ENCODE measurements at places on chromosomes 2 and 18. TPM values are rescaled to one million over a fixed set of nuclear protein-coding genes. Genes with fewer than 3 reads are reported as not detected.

GRCh38 chr2:122022531-122022930, 267.1 kb downstream of the TSN start:
- DNase-seq, result no peak

GRCh38 chr18:45049578-45050319, 369.1 kb downstream of the SETBP1 start:
- no peak for DNase-seq

DNA sequence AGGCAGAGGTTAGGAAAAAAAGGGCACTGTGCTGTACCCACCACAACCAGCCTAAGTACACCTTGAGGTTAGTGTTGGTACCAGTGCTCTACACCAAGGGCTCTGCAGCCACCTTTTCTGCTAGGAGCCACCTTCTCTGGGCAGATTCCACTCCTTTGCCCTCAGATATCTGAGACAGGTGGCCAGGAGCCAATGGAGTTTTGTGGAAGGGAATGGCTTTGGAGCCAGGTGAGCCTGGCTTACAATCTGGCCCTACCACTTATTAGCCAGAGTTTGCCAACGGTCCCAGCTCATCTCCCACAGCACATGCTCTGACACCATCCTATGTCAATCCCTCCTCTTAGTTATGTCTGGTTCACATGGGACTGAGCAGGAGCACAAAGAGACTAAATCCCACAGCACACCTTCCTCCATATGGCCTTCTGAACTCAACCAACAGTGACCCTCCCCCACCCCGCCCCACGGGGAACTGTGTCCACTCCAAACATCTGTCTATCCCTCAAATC, 77.5 kb downstream of the CLHC1 start:
- no peak for DNase-seq

GRCh38 chr2:71880846-71881610, 266.6 kb downstream of the CYP26B1 start:
- no peak for DNase-seq

GRCh38 chr2:152407806-152408205, 72.8 kb downstream of the FMNL2 start:
- no peak for DNase-seq

DNA sequence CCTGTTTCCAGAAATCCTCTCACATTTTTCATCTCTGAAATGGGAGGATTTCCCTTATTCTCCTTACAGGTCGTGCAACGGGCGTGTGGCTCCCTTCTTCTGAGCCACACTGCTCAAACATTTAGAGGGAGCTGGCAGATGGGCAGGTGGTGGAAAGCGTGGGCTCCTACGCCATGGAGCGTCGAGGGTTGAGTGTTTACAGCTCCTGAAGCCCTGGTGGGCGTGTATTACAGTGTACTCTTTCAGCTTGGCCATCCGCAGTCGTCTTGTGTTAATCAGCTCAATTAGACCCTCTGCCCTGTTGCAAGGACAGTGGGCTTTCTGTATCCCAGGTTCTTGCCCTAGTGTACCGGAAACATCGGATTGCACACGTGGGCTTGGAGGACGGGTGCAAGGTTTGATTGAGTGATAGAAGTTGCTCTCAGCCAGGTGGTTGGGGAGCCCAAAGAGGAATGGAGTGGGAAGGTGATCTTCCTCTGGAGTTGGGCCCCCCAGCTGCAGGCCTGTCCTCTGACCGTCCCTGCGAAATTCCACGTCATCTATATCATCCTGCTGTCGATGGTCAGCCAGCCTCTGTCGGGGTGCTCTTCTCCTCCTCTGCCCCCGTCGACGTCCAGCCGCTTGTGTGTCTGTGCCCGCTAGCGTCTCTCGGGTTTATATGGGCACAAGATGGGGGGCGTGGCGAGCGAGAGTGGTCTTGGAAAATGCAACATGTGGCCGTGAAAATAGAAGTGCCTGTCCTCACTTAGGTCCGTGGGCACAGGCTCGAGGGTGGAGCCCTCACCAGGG, 120.3 kb upstream of the DSEL start:
- DNase-seq, result no peak

DNA sequence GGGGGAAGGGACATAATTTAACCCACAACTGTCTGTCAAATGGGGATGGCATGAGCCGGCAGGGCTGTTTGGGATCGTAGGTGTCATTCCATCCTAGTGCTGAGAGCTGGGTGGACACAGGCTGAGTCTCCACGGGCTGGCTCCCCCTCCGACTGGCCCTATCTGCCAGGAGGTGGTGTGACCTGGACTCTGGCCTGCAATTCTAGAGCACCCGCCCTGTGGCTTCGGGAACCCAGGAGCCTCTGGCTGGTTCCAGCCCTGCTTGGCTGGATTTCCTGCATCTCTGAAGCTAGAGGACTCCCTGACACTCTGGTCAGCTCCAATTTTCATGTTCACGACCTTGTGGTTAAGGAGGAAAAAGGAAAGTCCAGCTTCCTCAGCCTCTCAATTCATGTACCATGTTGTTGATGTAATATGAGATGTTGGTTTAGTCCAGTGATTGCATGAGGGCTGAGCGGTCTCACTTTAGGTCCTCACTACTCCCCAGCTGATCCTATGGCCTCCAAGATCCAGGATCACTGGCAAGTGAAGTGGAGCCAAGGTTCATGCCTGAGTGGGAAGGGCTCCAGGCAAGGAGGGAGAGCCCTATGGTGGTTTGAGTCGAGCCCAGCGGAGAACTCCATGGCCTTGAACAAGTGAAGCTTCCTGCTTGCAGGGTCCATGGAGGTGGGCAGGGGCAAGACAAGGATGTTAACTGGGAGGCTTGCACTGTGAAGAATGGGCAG, 169.1 kb downstream of the NDUFA10 start:
- no peak for DNase-seq

DNA sequence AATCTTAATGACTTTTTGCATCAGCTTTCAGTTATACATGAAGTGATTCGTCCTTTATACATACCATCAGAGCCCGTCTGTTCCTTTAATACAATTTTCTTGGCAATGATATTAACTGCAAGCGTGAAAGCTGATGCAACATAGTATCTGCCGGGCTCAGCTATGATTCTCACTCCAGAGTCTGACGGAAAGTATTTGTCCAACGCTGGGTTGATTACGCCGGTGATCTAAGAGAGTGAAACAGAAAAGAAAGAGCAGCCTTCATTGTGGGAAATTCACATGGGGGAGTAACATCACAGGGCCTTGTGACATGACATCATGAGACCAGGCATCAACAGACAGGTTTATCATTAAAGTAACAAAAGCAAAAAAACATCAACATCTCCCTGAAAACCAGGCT, 6.2 kb downstream of the ODC1 start:
- DNase-seq, result no peak

DNA sequence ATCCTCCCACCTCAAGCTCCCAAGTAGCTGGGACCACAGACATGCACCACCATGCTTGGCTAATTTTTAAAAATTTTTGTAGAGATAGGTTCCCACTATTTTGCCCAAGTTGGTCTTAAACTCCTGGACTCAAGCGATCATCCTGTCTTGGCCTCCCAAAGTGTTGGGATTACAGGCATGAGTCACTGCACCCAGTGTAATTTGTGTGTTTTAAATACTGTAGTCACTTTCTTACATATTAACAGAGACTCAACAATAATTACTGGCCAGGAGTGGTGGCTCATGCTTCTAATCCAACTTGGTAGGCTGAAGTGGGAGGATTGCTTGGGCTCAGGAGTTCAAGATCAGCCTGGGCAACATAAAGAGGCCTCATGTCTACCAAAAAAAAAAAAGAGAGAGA, 293.0 kb downstream of the RDH14 start:
- DNase-seq, result peak; percentile 64

DNA sequence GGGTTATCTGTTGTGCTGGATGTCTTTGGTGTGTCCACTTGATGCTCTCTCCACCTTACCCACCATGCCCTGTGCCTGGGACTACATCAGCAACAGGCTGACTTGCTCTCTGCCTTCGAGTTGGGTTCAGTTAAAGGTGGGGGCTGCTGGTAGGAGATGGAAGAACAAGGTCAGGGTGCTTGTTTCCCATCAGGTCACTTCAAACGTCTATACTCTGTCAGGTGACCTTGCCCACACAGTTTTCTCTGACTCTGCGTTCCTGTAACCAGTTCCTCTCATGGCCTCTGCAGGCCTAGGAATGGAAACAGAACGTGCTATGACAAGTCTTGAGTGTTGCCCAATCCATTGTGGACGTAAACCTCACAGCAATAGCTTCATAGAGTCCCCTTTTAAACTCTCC, 38.4 kb upstream of the PAPOLG start:
- no peak for DNase-seq

DNA sequence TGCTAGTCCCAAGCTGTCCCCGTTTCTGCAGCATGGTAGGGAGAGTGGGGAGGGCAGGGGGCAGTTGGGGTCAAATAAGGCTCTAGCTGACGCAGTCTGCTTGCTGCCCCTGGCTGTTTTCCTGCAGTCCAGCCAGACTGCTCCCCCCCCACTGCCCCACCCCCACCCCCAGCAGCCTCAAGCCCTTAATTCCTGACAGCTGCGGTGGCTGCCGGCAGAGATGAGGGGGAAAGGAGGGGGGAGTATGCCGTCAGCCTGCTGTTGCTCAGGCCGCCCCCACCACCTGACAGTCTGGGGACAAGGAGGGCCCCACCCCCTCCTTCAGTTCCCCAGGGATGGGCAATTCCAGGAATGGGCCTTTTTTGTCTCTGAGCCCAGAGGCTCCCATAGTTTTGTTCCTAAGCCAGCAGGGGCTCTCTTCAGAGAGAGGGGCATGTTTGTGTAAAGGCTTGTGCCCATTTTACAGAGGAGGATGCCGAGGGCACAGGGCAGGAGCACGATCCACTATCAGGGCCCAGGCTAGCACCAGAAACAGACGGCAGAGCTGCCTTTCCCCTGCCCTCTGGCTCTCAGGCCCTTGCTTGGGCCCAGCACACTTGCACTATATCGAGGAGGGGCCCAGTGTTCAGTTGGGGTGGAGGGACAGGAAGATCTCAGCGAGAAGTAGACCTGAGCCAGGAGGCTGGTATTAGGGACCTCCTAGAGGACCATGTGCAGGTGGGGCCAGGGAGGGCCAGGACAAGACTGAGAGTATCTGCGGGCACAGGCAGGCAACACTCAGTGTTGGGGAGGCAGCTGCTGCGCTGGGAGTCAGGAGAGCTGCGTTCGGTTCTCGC, 1.5 kb upstream of the WNT10A start:
- DNase-seq, result no peak

- peak; percentile 18 for DNase-seq
These were observed 15.7 kb upstream of the ACVR2A start for GRCh38 chr2:147829106-147829505.

DNA sequence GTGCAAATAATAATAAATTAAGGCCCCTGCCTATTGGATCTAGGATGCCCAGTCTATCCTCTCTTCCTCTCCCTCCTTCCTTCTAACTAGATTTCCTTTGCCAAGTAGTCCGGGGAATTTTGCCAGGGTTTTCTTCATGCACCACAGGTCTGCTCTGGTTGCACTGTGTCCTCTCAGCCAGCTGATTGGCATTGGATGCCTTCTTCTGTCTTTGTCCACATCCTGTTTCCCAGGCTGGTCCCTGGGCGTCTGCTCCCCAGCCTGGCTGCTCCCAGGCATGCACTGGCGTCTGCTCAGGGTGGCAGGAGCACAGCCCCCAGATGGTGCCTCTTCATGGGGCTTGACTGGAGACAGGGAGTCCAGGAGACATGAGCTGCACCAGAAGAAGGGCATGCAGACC, 66.4 kb downstream of the GALR1 start:
- DNase-seq, result no peak

- no peak for DNase-seq
These were observed 46.1 kb downstream of the SPRED2 start for GRCh38 chr2:65386344-65386743.

DNA sequence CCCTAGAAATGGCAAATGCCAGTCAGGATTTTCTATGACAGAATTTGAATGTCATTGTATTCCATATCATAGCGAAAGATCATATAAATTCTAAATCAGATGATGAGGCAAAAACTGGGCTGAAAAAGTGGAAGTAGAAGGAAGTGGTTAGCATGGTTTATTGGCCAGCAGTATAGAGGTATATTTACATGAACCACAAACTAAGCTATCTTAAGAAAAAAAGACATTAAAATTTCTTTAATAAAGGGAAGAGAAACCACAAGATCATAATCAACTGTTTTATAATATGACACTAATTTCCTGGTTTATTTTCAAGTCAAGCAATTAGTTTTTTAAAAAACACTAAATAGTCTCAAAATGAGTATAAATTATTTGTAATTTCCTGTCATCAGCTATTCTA, 123.2 kb upstream of the LRP1B start:
- DNase-seq, result no peak

DNA sequence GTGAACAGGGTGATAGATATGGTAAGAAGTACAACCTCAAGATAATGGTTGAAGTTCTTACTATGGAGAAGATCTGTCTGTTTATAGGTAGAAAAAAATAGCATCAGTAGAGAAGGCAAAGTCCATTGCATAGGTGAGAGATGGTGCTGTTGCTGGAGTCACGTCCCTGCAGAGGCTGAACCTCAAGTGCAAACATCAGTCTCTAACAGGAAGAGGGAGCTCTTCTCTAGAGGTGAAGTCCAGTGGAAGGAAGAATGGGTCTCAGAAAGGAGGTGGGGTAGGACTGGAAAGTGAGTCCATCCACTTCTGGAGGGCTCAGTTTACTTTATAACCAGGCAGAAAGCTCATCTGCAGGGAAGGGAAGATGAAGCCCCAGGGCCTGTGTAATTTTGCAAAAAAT, 337.7 kb downstream of the MEIS1 start:
- DNase-seq, result no peak

- no peak for DNase-seq
These were observed 13.5 kb downstream of the HNMT start for GRCh38 chr2:137977790-137978189.

GRCh38 chr2:28322456-28322855, 70.2 kb upstream of the FOSL2 start:
- no peak for DNase-seq

- DNase-seq, result no peak
These were observed 14.1 kb upstream of the HOXD1 start for GRCh38 chr2:176174382-176174823.

The IL18RAP gene
- not detected for total RNA-seq

The RAD51AP2 gene
- not detected for total RNA-seq

The TRAPPC8 gene
- total RNA-seq, result 23.1 TPM

Data from epithelial cell of proximal tubule (primary cell).